ENCODE measurements at places on chromosomes 16 and 17.

DNA sequence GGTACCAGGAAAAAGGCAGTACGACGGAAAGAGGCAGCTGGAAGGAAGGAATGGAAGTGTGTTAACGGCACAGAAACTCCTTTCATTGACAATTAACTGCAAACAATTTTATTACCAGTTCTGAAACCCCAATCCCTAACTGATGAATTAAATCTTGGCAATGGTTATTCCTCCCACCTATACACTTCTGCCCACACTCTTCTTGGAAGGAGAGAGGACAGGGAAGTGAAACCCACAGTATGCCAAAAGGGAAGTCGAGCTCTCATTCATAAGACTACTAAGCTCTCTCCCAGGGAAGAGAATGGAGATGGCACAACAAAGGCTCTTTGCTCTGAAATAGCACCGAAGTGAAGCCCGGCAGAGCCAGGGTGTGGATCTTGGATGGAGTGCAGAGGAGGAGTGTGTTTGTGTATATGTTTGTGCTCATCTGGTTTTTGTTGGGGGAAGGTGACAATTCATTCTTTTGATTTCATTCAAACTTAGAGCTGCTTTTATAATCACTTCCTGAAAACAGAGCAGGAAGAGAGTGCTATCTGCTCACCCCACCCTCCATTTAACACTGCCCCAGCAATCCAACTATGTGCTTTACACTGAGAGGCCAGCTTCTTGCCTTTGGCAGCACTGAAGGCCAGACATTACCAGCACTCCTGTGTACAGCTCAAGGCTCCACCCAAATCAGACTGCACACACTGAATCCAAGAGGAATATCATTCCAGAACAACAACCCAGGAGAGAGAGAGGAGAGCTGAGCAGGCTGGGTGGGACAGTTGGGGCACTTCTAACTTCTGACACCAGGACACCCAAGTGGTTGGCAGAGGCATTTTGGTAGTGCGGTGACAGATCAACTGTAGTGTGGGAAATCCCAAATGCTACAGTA, 68.7 kb downstream of the HIC1 start:
- DNase-seq: no peak

DNA sequence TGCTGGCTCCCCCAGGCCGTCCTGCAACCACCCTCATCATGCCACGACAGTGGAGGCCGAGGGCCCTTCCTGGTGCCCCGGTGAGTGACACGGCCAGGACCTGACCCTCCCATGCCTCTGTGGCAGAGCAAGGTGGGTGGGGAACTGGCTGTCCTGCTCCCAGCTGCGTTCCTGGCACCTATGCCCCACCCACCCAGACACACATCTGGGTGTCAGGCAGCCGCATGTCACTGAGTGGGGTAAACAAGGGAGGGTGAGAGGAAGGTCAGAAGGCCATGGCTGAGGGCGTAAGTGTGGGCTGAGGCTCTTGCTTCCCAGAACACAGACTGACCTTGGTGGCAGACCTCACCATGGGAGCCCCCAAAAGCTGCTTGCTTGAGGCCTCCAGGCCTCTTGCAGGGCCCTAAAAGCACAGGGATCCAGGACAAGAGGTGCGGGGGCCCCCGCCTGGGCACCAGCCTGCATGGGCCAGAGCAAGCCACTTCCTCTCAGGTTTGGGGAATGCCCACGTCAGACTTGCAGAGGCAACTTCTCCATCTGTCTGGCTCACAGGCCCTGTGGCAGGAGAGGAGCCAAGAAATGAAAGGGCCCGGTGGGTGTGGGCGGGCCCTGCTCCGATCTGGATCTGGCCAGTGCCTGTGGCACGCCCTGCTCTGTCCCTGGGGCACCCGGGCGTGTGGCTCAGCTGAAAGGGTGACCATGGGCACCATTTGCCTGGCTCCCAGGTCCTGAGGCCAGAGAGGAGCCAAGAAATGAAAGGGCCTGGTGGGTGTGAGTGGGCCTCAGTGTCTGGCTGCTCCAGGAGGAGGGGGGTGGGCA, 3.9 kb upstream of the CCDC57 start:
- peak; percentile 44 for DNase-seq

GRCh38 chr16:57600048-57600835, 28.2 kb upstream of the ADGRG1 start:
- no peak for DNase-seq

- no peak for DNase-seq
Measured at GRCh38 chr16:54655121-54655590, 275.5 kb upstream of the IRX5 start.

GRCh38 chr17:69572747-69573146, 158.2 kb downstream of the MAP2K6 start:
- no peak for DNase-seq

All from T-helper 9 cell (primary cell).